ENCODE measurements at places on chromosomes 3 and 15.

- DNase-seq, result no peak
These were observed 4.6 kb downstream of the MYH15 start for GRCh38 chr3:108505811-108506210.

DNA sequence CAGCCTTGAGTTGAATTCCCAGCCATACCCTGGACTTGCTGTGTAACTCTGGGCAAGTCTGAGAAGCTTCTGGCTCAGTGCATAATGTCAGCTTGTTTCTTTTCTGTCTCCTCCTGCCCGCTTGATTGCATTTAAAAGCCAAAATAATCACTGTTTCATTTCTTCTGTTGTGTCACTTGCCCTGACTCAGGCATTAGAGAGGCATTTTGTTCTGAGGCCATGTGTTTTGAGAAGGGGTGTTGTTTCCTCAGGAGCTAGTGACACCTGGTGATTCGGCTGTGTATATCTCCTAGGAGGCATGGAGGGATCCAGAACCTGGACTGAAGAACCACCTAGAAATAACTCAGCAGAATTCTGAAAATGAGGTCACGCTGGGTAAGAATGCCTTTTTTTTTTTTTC lies 16.0 kb downstream of the WDR73 start:
- peak; percentile 63 for DNase-seq

DNA sequence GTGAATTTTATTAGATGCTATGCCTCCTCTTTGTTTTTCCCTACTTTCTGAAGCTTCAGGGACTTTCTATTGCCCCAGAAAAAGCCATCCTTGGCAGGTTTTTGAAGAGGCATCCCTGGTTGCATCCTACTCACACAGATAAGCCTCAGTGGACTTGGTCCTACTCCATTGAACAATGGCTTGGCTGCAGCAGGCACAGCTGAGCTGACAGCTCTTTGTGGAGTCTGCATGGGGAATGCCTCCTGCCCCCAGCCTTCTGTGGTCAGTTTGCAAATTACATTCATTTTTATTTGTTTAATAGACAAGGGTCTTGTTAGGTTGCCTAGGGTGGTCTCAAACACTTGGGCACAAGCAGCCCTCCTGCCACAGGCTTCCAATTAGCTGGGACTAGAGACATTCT lies 69.7 kb downstream of the NPAP1 start:
- no peak for DNase-seq

DNA sequence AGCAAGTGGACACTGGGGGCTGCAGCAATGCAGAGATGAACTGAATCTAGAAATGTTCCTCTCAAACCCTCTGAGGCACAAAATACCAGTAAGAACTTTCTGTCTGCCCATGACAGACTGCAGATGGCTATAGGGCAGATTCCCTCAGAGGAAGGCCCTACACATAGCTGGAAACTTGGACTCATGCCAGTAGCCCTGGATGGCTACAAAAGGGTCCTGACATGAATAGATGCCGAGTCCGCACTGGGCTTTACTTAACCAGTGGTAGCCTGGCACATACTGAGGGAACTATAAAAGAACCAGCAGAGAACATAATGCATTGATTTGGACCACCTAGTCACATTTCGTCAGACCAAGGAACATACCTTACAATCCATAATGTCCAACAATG lies 66.7 kb downstream of the C3orf80 start:
- no peak for DNase-seq

- DNase-seq, result no peak
These were observed 355.5 kb downstream of the OCA2 start for GRCh38 chr15:27743638-27744037.

DNA sequence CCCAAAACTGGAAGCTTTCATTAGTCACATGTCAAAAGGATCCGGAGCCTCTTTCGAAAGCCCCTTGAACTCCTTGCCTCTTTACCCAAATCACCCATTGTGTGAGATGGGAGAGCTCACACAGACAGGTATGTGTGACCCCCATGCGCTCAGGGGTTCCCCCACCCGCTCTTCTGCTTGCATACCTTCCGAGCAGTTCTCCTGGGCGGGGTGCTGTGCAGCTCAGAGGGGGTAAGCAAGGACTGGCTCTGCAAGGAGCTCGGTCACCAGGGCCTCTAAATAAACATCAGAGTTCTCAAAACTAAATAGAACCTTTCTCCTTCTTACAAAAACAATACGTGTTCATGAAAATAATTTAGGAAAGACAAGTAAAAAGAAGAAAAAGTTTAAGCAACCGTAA lies 55.7 kb downstream of the PXYLP1 start:
- DNase-seq, result no peak

DNA sequence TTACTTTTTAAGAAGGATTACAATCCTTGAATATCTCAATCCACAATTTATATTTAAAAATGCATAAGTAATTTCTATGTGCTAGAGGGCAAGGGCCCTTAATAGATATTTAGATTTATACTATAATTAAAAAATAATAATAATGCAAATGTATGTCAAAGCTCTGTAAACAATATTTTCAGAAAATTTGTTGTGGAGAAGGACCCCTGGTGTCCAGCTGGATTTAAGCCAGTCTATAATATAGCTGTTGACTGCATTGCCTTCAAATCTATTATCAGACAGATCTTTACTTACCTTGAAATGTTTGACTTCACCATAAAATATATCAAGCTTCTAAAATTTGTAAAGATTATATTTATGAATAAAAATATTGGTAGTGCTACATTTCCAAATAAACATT lies 65.6 kb downstream of the ZBTB20 start:
- no peak for DNase-seq

DNA sequence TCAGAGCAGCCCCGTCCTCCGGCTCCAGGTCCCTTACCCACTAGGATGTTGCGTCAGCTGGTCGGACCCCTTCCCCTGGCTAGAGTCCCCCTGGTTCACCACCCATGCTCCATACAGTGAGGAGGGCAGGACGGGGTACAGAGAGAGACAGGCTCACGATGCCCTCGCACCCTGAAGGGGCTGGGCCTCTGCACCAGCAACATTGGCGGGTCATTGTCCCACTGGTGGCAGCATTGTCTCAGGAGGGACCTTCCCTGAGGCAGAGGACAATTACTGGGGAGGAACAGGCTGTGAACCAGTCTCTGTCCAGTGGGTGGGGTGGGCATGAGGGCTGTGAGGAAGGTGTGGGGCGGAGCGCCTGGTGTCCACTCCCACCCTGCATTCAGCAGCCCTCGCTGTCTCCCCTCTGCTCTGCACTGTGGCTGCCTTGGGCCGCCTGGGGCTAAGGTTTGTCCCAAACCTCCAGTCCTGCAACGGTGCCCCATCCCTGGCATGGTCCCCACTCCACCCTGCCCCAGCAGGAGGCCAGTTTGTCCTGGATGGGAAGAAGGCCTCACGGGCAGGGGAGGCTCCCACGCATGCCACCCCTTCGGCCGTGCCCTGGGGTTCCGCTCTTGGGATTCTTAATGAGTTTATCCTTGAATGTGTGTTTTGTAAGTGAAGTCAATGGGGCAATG lies 48.0 kb upstream of the KLF13 start:
- no peak for DNase-seq

DNA sequence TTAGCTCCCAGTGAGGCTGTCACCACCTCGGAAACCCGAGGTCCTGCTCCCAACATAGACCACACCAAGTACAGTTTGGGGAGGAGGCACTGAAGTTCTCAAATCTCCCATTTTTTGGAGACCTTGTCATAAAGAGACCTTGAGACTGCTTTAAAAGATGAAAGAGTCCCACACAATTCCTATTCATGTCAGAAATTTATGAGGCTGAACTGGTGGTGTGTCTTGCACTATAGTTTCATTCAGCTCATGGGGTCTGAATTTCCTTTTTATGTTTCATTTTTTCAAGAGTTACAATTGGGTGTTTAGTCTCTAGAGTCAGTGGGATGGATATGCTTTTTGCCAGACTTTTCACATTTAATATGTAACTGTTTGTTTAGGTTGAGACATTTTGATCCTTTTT lies 318.1 kb upstream of the LRRFIP2 start:
- no peak for DNase-seq

GRCh38 chr15:36911322-36911944 lies 188.9 kb downstream of the MEIS2 start:
- peak; percentile 67 for DNase-seq

DNA sequence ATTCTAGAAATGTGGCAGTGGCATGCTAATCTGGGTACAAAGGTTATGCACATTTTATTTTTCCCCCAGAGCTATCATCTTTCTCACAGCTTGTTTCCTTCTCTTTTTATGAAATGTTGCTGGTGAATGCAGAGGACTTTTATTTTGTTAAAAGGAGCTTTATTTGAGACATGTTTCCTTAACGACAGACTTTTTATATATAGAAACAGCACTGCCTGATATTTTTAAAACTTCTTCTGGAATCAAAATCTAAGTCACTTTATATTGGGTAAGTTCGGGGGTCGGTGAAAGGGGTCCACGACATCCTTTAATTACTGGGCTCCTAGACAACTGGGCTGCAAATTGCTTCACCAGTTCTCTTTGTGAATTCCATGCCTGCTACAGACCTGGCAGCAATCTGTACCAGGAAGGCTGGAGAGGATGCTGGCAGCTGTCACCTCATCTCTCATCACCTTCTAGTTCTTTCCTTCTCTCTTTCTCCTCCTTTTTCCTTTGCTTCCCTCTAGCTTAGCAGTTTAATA lies 464.7 kb downstream of the PDCD6IP start:
- no peak for DNase-seq

- DNase-seq, result no peak
These were observed 20.7 kb downstream of the HGD start for GRCh38 chr3:120661106-120661905.

- no peak for DNase-seq
These were observed 4.6 kb downstream of the TADA3 start for GRCh38 chr3:9787714-9788113.

DNA sequence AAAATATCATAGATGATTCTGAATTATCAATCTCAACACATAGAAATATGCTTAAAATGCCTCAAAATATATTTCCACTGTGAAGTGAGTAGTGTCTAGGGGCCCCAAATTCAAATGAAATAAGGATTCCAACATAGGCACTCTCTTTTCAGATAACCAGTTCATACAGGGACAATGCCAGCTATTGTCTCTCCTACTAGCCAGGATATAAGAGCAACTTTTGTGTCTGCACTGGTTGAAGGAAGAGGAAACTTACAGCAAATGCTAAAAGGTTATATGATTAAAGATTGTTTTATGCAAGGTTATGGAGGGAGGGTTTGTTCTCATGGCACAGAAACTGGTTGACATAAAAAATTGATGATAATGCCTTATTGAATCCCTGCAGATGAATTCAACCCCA lies 579.4 kb upstream of the ALCAM start:
- DNase-seq, result no peak

DNA sequence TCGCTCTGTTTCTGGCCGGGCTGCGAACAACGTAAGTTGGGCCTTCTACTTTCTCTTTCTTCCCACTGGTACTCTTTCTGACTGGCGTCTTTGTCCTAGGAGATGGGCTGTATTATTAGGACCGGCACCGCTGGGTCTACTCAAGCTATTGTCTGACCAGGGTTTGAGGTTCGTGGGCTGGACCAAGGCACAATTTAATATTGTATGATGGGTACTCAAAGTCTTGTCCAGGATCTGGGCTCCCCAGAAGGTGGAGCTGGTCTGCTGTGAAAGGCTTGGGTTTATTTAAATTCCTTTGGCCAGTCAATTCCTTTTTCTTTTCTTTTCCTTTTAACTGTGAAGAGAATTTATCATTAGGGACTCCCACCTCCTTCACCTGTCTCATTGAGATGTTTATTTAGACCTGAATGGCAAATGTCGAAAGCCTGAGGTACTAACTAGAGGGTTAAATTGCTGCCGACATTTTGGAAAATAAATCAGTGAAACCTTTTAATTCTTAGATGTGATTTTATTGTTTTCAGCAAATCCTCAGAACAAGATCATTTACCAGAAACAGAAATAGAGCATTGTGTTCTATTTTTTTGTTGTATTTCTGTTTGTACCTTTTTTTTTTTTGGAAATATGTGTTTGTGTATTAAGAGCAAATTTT lies 410 bp downstream of the LRRC49 start:
- peak; percentile 71 for DNase-seq

- no peak for DNase-seq
These were observed 34.2 kb downstream of the RAB11A start for GRCh38 chr15:65903296-65904073.

DNA sequence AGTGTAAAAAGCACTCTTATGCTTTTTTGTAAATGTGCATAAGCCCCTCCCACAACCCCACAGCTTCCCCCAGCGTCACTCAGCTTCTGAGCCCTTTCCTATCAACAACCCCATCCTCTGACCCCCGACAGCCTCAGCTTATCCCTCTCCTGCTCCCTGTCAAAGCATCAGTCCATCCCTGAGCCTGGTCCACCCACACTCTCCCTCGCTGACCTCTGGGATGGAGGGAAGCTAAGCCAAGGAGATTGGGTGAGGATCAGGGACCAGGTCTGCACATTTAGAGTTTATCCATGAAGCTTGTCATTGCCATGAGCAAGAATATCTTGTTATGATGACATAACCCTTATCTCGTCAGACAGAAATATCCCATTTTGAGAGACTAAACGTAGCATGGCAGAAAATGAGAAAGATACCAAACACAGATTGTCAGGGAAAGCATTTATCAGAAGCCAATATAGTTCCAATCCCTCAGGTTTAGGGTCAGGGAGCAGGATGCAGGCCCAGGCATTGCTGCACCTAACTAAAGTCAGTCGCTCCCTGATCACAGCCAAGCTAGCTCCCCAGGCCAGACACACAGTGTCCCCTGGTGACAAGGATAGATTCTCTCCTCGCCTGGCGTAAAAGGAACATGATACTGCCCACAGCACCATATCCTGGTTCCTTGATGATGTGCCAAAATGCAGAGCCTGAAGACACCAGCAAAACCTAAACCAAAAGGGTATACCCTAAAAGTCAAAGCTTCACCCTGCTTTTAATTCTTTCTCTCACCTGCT lies 66.9 kb downstream of the DCLK3 start:
- DNase-seq, result no peak

GRCh38 chr3:112965656-112966055 lies 9.2 kb downstream of the CD200R1 start:
- no peak for DNase-seq

DNA sequence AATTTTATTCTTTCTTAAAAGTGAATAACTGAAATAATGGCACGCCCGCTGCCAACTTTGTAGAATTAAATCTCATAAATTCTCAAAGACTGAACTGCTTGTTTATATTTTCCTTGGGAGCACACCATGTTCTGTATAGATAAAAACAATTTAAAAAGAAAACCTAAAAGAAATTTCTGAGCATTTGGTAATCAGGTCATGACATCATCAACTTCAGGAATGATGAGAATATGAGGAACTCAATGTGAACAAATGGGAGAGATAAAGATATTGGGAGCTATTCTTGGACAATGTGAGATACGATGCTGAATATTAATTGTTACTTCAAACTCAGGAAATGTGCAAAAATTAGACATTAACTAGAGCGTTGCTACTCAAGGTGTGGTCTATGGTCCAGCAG lies 10.0 kb upstream of the VGLL3 start:
- DNase-seq, result no peak

GRCh38 chr3:114033721-114034120 lies 22.6 kb downstream of the CCDC191 start:
- no peak for DNase-seq
